ENCODE measurements at places on chromosomes 11 and 22.

DNA sequence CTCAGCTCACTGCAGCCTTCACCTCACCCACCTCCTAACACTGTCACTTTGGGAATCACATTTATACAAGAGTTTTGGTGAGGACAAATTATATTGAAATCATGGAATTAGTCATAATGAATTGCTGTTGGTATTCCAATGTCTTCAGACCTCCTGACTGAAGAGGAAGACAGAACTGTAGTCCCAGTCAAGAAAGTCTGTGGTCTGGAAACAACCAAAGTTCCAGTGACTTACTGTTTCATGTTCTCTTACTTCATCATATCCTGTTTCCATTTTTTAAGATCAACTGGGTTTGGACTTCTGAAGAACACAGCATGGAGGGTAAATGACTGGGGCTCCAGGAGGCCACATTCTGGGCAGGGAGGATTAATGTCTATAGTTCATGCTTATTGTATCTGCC, 43.0 kb upstream of the HIPK3 start:
- DNase-seq, result no peak

GRCh38 chr11:57324154-57324885, 432 bp downstream of the TNKS1BP1 start:
- DNase-seq, result peak; percentile 40

GRCh38 chr22:27107386-27107785, 450.0 kb downstream of the MIAT start:
- DNase-seq, result no peak

DNA sequence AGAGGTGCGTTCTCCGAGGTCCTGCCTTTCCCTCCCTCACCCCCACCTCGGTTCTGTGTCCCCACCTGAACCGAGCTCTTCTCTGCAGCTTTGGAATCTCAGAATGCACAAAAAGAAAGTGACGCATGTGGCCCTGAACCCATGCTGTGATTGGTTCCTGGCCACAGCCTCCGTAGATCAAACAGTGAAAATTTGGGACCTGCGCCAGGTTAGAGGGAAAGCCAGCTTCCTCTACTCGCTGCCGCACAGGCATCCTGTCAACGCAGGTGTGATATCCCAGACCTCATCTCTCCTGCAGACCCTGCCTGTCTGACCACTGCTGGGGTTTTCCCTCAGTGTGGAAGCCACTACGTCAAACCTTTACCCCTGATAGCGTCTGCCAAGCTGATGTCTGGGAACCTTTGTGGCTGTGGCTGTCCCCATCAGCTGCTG, 13.9 kb downstream of the ACP2 start:
- DNase-seq, result peak; percentile 49

- no peak for DNase-seq
These were observed 36.1 kb upstream of the FZD4 start for GRCh38 chr11:86991341-86991740.

GRCh38 chr22:44132724-44133123, 48.0 kb upstream of the PARVG start:
- no peak for DNase-seq

DNA sequence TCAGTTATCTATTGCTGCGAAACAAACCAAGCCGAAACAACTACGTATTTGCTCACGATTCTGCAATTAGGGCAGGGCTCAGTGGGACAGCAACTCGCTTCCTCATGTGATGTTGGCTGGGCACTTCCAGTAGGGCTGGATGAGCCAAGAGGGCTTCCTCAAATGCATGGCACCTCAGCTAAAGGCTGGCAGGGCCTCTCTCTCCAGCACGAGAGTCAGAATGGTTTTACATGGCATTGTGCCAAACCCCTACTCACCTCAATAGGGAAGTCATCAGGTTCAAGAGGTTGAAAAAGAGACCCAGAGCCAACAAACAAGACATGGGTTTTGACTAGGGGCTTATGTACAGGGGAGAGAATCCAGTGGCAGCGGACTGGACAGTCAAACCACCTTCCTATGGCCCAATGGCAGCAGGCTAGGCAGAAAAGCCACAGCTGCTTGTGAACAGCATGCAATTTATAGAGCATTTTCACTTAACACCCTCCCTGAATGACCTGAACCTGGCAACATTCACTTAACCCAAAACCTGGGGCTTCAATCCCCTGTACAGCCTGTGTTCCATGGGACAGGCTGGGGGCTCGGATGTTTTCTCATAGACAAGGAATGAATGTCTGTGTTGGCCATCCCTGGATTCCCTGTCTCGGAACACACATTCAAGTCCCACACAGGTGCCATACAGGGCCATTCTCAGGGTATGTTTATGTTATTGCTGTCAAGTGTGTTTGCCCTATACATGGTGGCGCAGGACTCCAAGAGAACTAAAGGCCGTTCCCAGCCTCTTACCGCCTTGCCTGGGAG, 154.2 kb upstream of the NAV2 start:
- no peak for DNase-seq

DNA sequence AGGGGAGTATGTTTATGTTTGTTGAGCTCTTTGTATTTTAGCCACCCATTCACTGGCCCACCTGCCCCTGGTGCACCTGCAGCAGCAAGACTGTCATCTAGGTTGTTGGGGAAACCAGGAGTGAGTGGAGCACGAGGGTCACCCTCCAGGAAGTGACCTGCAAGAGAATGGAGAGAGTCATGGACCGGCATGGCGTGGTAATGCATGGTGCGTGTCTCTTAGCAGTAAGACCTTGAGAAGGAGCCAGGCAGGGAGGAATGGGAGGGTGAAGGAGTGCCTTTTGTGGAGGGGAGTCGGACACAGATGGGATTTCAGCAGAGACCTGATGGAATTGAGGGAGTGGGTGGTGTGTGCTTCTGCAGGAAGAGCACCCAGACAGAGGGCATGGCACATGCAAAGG, 37.9 kb downstream of the KCNQ1 start:
- DNase-seq, result no peak

GRCh38 chr11:69385144-69385820, 91.3 kb downstream of the MYEOV start:
- DNase-seq, result no peak

DNA sequence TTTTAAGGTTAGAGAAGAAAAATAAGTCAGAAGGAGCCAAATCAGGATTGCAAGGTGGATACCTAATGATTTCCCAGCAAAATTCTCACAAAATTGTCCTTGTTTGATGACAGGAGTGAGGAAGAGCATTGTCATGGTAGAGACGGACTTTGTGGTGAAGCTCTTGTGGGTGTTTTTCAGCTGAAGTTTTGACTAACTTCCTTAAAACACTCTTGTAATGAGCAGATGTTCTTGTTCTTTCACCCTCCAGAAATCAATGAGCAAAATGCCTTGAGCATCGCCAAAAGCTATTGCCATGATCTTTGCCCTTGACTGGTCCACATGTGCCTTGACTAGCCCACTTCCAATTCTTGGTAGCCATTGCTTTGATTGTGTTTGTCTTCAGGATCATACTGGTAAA, 20.0 kb downstream of the CALCB start:
- DNase-seq, result no peak

- DNase-seq, result no peak
These were observed 43.0 kb downstream of the RASSF10 start for GRCh38 chr11:13052130-13052571.

GRCh38 chr11:18731949-18732821, 6.2 kb upstream of the IGSF22 start:
- DNase-seq, result peak; percentile 28

DNA sequence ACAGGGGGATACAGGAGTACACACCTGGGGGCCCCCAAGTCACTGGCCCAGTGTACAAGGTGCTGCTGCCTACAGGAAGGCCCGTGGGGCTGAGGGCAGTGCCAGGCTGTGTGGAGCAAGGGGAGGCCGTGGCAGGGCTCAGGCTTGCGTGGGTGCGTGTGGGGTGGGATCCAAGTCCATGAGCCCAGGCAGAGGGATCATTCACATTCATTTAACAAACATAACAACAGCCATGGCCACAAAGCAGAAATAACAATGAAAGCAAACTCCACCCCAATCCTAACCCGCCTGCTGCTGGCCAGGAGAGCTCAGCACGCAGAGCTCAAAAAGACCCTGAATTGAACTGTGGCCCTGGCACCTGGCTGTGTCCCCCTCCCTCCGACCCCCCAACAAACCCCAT, 17.0 kb upstream of the SCGB1A1 start:
- no peak for DNase-seq

GRCh38 chr11:68329978-68330699, 17.7 kb downstream of the LRP5 start:
- no peak for DNase-seq

DNA sequence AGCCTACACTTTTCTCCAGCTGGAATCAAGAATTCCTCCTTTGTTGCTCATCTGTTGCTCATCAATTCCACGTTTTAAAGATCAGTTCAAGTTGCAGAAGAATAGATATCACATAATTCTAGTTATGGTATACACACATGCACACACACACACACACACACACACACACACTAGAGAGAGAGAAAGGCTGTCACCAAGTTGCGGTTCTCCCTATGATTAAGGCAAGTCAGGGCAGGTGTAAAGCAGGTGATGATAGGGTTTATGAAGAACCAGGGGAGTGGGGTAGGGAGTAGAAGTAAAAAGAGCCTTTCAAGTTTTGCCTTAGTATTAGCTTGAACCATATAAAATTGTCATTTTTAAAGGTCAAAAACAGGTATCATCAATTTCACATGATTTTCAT, 31.7 kb upstream of the TMPRSS4 start:
- DNase-seq, result no peak

GRCh38 chr11:68297812-68298658, 14.4 kb upstream of the LRP5 start:
- peak; percentile 95 for DNase-seq

DNA sequence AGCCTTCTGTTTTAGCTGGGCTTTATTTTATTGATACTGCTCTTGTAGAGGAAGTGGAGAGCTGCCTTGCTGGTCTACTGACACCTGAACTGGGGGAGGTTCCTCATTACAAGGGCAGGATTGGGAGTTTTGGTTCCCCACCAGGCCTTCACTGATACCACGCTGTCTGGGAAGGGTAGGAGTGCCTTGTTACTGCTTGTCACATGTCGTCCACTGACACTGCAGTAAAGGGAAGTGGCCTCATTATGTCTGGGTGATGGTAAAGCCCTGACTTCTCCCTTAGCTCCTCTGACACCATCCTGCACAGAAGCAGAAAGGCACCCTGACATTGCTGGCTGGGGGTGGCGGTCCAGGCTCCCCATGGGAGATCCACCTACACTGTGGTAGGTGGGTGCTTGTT, 38.7 kb upstream of the ELF5 start:
- DNase-seq, result no peak
